Jurkat, Clone E6-1 (cell line): ENCODE measurements at places on chromosomes 6 and 20.

- no peak for DNase-seq
Observed at GRCh38 chr6:160055378-160055777, 66.2 kb upstream of the SLC22A1 start.

DNA sequence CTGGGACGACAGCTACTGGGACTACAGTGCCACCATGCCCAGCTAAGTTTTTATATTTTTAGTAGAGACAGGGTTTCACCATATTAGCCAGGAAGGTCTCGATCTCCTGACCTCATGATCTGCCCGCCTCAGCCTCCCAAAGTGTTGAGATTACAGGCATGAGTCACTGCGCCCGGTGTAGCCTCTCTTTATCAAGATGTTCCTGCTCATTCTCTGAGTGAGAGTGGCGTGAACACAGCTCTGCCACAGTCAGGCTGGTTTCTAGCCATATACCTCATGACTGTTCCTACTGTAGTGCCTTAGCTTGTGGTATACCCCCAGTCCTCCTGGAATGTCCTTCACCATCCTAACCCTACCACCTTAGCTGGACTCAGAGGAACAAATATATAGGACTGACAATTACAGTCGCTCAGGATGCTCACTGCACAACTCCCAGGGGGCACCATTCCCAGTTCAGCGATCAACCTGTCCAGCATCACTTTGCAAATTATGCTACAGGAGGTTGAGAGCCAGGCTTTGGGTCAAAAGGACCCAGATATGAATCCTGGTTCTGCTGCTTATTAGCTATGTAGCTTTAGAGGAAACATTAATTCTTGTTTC, 86.3 kb downstream of the CHMP4B start:
- DNase-seq, result no peak

DNA sequence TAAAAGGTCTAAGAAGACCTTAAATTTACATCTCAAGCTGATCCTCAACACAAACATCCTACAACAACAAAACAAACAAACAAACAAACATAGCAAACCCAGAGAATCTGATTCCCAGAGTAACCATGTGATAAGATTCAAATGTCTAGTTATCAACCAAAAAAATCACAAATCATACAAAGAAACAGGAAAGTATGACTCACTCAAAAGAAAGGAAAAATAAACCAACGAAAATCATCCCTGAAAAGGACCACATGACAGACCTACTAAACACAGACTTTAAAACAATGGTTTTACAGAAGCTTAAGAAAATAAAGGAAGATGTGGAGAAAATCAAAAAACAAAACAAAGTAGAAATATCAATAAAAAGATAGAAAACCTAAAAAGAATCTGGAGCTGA, 18.1 kb downstream of the VNN1 start:
- DNase-seq, result no peak

DNA sequence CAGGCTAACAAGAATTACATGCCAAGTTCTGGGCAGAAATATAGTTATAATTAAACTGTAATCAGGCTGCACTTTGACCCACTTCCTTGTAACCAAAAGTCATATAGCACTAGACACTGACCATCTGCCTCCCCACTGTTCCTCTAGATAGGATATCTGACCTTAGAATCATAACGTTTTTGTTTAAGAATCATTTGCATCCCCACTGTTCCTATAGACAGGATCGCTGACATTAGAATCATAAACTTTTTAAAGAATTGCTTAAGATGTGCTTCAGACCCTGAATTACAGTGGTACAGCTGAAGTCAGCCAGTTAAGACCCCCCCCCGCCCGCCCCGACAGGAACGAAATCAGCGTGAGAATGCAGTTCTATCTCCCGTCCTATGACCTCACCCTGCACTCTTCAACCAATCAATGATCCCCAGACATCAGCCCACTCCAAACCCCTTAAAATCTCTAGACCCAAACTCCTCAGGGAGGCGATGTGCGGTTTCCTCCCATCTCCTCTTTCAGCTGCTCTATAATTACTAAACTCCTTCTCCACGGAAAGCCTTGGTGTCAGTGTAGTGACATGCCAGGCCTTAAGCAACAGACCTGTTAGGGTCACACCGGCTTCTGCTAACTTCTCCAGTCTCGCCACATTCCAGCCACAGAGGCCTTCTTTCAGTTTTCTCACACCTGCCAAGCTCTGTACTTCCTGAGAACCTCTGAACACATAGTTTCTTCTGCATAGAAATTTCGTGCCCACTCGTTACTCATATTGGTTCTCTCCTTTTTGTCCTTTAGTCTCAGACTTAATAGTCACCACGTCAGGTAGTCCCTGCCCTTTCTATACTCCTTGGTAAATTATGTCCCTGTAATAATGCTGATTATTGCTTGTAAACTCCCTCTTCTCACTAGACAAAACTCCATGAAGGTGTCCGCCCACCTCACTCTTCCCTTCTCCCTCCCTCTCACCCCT, 93.5 kb downstream of the DTNBP1 start:
- no peak for DNase-seq

DNA sequence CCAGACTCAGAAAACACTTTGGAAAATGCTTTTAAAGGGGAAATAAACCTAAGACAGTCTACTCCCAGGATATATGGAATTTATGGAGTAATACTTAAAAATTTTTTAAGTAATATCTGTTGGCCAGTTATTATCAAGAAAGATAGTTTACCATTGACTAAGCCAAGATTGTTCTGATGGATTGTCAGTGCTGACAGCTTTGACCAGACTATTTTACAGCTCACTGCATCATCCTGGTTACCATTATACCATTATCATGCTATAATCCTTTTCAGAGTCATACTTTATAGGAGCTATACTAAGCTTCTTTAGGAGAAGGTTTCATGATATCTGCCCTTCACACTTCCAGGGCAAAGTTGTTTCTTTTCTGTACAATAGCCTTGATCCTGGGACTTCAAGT, 16.5 kb downstream of the GTF2H5 start:
- DNase-seq, result no peak
